ENCODE measurements at places on chromosomes 12 and 14.

DNA sequence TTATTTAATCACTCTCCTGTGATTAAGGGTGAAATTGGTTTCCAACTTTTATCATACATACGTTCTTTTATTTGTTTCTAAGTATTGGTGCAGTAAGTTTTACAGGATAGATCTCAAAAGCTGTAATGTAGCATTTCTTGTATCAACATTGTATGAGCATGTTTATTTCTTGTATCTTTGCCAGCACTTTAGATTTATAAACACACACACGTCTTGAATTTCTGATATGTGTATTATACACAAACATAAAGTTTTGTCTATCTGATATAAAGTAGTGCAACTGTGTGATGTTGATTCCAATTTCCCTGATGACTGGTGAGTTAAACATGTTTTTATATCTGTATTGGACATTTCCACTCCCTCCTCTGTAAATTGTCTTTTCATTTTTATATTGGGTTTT, 134.7 kb downstream of the NOVA1 start:
- no peak for DNase-seq

DNA sequence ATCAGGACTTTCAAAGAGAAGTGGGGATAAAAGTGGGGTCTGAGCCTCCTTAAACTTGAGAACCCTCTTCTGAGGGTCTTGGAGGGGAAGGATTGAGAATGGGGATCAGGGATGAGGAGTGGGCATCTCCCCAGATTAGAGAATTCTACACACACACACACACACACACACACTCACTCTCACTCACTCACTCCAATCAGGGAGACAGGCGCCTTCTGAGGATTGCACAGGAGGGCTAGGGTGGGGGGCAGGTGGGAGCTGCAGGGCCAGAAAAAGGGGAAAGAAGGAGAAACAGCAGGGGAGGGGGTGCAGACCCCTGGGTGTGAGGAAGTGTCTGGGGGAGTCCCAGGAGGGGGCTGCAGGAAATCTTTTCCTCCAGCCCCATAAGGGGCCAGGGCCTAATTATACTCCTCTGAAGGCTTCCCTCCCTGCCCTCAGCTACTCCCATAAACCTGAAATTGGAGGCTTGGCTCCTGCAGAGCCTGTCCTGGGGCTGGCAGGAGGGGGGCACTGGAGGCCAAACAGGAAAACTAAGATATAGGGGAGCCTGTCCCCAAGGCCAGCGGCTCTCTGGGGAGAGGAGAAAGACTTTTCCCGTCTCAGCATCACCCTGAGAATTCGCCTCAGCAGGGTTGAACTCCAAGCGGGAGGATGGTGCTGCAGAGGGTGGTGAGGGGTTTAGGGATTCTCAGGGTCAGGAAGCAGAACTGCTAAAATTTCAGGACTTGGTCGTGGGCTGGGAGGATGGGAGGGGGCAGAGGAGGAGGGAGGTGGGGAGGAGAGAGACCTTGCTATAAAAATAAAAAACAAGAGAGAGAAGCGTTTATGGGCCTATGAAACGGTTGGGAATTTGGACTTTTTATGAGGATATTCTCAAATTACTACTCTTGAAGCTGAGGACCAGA, 1.6 kb downstream of the HOXC9 start:
- DNase-seq, result no peak

DNA sequence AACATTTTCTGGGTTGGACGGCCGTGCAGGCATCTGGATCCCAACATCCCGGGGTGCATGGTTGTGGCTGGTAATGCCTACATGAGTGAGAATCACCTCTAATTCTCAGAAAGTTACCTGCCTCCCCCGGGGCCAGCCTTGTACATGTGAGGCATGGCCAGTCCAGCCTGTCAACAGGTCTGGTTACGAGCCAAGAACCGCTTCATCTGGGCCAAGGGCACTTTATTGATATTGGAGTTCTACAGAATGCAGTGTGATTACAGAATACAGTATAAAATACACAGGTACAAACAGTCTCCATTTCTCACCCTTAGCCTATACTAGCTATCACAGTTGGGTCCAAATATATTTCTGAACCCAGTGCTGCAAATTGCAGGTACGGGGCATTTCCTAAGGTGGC, 84.9 kb upstream of the EVL start:
- DNase-seq, result no peak

- DNase-seq, result no peak
These were observed 125.0 kb upstream of the ATP2B1 start for GRCh38 chr12:89833337-89834252.

DNA sequence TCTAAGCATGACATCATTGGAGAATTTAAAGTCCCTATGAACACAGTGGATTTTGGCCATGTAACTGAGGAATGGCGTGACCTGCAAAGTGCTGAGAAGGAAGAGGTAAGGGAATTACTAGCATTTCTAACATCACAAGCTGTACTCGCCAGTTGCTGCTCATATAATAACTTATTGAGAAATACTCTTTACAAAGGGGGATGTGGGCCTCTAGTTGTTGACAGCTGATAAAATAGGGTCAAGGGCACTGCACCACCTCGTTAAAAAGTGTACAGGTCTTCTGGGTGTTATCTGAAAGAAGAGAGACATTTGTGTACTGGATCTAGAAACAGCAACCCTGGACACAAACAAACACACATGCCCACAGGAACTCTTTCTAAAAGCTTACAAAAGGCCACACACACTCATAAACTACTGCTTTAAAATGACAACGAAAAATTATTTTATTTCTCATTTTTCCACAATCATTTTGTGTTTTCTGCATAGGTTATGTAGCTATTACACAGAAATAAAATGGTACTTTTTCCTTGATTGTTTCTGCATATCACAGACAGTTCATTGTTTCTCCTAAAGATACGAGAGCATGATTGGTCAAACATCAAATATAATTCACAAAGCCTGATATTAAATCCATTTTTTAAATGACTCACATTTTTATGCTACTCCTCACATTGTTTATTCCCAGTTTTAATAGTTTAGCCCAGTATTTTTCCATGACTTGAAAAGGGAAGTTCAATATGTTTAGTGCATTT, 391.1 kb downstream of the PAWR start:
- no peak for DNase-seq

GRCh38 chr14:34628681-34629135, 1.2 kb downstream of the SNX6 start:
- DNase-seq, result no peak
